Activated CD8-positive, alpha-beta T cell treated with anti-CD3 and anti-CD28 coated beads, Interleukin-2, amount 10 ng/mL, durations not matched to agents 7 days and 5 days (primary cell): ENCODE measurements at places on chromosomes 4 and X. TPM values are rescaled to one million over a fixed set of nuclear protein-coding genes. Genes with fewer than 3 reads are reported as not detected.

Gene CD38
- 88.8 TPM for total RNA-seq

Gene DMD
- total RNA-seq = not detected

Gene MID2
- 1.7 TPM for total RNA-seq

Gene CXCL1
- total RNA-seq = not detected

Gene ZNF718
- 11.5 TPM for total RNA-seq

Gene CLTRN
- not detected for total RNA-seq

Gene FGB
- not detected for total RNA-seq

Gene NSDHL
- 15.5 TPM for total RNA-seq

Gene STARD8
- total RNA-seq = 0.34 TPM
